A549 (cell line): ENCODE measurements at places on chromosomes 1 and 21. TPM values are rescaled to one million over a fixed set of nuclear protein-coding genes. Genes with fewer than 3 reads are reported as not detected.

DNA sequence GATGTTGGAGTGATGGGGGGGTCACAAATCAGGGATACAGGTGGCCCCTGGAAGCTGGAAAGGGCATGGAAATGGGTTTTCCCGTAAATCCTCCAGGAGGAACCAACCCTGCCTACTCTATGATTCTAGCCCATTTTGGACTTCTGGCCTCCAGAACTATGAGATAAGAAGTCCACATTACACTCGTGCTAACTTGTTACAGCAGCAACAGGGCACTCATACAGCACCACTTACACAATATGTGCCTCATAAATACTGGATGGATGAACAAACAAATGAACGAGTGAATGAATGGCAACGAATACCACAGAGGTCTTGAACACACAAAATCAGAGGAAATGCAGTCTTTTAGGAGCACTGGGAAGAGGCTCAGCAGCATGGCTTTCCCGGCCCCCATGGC is 531.3 kb downstream of the NPHP4 start:
- DNase-seq: no peak

GRCh38 chr21:35150562-35151226 is 101.6 kb upstream of the RUNX1 start:
- no peak for DNase-seq

GRCh38 chr1:71223641-71224340 is 143.0 kb upstream of the ZRANB2 start:
- DNase-seq: no peak

DNA sequence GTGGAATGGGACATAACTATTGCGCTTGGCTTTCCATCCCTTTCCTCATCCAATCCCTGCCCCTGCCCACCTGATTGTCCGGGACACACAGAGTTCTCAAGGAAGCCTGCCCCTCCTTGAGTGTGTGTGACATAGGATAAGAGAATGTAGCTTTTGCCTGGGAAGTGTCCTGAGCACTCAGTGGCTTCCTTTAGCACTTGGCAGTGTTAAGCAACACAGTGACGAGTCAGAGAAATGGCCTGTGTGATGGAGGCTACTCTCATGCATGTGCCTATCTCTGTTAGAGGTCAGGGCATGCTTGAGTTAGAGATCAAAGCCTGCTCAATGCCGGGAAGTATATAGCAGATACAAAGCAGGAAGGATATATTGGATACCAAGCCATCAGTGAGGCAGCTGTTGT is 289.5 kb downstream of the SIPA1L2 start:
- no peak for DNase-seq

- DNase-seq: no peak
Observed at GRCh38 chr1:198295971-198296370, 139.2 kb downstream of the NEK7 start.

The IL10 gene
- not detected in 3 replicates for polyA plus RNA-seq

The LMOD1 gene
- polyA plus RNA-seq: not detected in 3 replicates

The RNU1-4 gene
- 6.5 to 8.5 TPM (median 6.6 TPM) in 3 replicates for polyA plus RNA-seq

The ANGPTL1 gene
- not detected in 3 replicates for polyA plus RNA-seq
